Pulmonary artery endothelial cell (primary cell): ENCODE measurements at places on chromosomes 4 and X. TPM values are rescaled to one million over a fixed set of nuclear protein-coding genes. Genes with fewer than 3 reads are reported as not detected.

The SPP1 gene
- total RNA-seq = not detected in 2 replicates

The BRS3 gene
- not detected in 2 replicates for total RNA-seq

The HSFX3 gene
- total RNA-seq = not detected in 2 replicates

GRCh38 chr4:156961196-156962057 is 10.2 kb downstream of the PDGFC start:
- no peak for DNase-seq

DNA sequence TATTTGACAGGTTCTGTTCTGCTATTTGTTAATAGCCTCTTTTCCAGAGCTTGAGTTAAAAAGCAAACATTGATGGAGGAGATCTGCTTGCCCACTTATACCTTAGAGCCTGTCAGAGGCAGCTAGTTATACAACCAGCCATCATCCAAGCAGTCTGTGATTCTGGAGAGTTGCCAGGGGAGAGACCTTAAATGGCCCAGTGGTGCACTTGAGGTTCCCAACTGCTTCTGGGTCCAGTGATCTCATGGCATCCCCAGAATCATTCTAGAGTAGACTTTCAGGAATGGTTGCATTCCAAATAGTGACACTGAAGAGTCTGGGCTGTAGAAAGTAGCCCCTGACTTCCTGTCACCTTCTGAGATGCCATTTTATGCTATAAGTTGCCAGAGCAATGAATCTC is 160.7 kb downstream of the FHIP1A start:
- no peak for DNase-seq

DNA sequence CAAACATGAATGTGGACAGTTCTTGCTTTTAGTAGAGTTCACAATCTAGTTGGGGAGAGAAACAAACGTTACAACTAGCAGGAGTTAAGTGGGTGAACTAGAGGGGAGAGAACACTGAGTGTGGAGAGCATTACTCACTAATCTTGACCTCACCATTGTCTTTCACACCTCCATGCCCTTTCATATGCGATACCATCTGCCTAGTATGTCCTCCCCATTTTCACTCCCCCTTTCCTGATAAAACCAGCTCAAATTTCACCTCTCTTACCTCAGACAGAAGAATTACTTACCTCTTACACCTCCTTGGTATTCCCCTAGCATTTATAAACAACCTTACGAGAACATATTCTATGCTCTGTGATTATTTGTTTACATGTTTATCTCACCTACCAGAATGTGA is 53.6 kb downstream of the LAS1L start:
- DNase-seq = no peak

DNA sequence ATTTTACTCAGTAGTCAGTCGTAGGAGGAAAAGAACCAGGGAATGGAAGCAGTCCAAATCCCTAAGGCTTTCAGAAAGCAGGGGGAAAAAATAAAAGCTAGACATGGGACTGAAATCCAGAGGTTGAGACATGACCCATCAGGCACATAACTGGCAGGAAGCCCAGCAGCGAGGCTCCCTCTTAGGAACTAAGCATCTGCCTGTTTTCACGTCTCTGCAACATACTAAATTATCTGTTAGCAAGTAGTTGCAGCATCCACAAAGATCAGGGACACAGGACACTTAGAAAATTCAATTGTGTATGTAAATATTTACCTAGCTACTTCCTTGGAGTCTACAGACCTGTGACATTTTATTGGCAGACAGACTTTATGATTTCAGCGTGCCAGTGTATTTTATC is 118.0 kb upstream of the EDNRA start:
- no peak for DNase-seq

- no peak for DNase-seq
Observed at GRCh38 chr4:188002323-188002722, 6.8 kb downstream of the ZFP42 start.

DNA sequence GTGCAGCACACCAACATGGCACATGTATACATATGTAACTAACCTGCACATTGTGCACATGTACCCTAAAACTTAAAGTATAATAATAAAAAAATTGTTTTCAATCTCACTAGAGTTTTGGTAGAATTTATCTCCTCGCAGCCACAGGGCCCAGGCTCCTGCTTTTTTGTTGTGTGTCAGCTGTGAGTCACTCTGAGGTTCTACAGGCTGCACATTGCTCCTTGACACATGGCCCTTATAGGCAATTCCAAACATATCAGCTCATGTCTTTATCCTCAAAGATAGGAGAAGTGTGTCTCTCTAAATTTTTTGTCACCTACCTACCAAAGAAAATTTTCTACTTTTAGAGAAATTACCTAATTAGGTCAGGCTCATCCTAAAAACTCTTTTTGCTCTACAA is 252.1 kb upstream of the ADGRL3 start:
- DNase-seq = no peak
